ENCODE measurements at places on chromosomes 4 and X.

DNA sequence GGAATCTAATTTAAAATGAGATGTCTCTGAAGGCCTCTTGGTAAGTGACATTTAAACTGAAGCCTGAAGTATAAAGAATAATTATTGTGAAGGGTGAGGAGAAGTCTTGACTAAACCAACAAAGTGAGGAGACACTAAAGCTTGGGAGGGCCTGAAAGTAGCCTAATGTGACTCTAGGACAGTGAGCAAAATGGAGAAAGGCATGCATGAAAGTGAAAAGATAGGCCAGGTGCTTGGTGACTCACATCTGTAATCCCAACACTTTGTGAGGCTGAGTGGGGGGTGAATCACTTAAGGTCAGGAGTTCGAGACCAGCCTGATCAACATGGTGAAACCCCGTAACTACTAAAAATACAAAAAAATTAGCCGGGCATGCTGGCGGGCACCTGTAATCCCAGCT lies 46.9 kb upstream of the SMARCAD1 start:
- DNase-seq = no peak

DNA sequence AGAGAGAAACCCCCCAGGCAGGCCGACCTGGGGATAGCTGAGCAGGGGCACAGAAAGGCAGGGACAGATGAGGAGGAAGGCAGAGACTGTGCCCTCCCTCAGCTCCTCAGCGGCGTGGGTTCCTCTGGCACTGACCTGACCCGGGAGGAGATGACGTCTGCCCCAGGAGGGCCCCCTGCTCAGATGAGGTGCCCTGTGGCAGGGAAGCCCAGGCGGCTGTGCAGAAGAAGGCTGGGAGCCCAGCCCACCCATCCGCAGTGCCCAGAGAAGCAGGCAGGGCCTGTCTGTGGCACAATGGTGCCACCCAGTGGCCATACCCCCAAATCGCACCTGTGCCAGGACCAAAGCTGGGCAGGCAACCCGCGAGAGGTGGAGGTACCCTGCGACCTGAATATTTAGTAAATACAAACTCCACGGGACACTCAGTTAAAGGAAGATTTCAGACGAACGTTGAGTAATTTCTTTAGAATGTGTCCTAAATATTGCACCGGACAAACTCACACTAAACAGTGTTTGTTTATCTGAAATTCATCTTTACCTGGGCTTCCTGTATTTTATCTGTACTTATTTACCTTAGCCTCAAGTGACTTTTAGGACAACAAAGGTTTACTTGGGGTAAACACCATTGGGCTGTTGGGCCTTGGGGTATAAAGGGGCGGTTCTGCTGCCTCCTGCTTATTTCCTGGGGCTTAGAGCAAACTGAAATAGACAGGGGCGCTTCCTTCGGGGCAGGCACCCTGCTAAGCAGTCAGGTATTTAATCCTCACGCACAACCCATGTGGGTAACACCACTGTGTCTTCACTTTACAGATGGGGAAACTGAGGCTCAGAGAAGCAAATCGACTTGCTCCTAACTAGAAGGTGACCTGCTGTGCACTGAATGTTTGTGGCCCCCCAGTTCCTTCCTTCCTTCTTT lies 46.5 kb upstream of the HMX1 start:
- DNase-seq = no peak

- DNase-seq = no peak
Measured at GRCh38 chr4:74950200-74950599, 17.3 kb downstream of the PARM1 start.

DNA sequence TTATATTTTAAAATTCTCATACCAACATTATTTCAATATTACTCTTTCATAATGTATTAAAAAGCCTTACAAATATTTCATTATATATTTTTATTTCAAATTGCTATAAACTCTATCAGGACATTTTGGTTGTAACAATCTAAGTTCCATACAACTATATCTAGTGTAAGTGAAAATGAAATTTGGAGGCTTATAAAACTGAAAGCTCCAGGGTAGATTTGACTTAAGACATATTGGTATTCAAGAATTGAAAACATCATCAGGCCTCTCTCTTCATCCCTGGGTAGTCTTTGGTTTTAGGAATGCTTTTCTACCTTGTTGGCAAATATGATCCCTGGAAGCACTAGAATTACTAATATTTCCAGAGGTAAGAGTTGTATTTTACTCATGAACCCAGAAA lies 342.6 kb downstream of the DTHD1 start:
- no peak for DNase-seq

GRCh38 chr4:173370130-173370476 lies 651 bp upstream of the SAP30 start:
- DNase-seq = no peak

- no peak for DNase-seq
Measured at GRCh38 chr4:30716158-30716557, 4.0 kb upstream of the PCDH7 start.

GRCh38 chr4:7607156-7607910 lies 172.6 kb upstream of the PSAPL1 start:
- DNase-seq = no peak

- DNase-seq = no peak
Measured at GRCh38 chr4:136867465-136867864, 664.8 kb downstream of the PCDH18 start.

DNA sequence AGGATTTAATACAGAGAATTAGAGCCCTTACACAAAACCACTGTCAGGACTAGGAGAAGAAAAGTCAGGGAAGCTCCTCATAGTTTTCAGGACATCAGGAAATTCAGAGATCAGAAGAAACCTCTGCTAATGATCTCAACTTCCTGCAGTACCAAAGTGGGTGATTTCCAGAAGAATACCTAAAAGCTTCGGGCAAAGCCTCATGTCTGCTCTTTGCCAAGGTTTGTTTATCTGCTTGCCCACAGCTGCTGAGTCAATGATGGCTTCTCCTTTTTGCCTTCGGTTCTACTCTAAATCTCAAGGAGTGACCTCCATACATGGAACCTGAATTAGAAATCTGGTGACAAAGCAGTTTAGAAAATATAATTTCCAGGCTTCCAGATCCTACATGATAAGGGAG lies 68.4 kb downstream of the USP38 start:
- DNase-seq = no peak

GRCh38 chrX:130704053-130705038 lies 198.7 kb downstream of the ENOX2 start:
- DNase-seq = no peak

DNA sequence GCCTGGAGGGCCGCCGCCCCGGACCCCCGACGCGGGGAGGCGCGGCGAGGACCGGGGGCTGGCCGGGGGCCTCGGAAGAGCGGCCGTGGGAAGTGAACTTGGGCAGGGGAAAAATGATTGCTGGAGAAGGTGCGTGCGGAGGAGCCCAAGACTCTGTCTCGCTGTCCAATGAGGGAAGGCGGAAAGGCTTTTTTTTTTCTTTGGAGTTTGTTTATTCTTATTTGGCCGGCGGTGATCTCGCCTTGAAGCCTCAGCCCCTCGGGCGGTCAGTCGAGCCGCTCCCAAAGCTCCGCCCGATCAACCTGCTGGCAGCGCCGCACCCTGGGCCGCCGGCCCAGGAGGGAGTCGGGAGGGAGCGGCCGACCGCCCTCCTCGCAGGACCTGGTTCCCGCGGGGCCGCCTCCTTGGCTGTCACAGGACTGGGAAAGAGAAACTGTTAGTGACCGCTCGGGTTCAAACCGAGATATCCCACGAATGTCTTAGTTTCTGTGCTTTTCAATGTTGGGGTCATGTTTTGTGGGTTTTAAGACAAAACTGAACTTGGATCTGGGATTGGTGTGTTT lies 2.5 kb downstream of the CPEB2 start:
- DNase-seq = no peak

DNA sequence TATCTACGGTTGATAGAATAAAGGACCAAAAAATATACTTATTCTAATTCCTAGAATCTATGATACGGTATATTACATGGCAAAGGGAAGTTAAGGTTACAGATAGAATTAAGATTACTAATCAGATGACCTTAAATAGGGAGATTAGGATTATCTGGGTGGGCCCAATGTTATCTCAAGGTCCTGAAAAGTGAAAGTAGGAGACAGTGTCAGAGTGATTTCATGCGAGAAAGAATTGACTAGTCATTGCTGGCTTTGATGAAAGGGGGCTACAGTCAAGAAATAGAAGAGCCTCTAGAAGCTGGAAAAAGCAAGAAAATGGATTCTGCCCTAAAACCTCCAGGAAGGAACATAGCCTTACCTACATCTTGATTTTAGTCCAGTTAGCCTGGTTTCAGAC lies 176.9 kb upstream of the PPP1R2C start:
- DNase-seq = no peak

DNA sequence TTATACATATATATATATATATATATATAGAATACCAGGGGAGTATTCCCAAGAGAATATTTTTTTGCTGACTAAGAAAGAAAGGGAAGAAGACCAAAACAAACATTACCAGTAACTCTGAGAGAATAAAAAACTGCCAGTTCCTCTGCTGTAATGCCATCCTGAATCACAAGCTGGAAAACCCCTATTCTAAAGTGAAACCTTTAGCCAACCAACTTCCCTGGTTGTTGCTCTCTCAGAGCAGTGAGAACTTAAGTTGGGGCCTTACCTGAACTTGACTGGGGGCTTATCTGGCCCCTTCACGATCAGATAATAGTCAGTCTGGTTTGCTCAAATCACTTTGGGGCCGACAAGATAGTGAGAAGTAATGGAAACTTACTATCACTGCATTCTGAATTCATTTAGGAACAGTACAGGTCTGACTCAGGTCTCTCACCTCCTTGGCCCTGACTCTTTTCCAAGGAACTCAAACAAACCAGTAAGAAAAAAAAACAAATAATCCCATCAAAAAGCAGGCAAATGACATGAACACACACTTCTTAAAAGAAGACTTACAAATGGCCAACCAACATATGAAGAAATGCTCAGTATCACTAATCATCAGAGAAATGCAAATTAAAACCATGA lies 62.5 kb downstream of the CD40LG start:
- no peak for DNase-seq

GRCh38 chr4:57182132-57182874 lies 72.1 kb upstream of the IGFBP7 start:
- DNase-seq = no peak

- no peak for DNase-seq
Measured at GRCh38 chr4:146943691-146944375, 1.8 kb downstream of the TTC29 start.

DNA sequence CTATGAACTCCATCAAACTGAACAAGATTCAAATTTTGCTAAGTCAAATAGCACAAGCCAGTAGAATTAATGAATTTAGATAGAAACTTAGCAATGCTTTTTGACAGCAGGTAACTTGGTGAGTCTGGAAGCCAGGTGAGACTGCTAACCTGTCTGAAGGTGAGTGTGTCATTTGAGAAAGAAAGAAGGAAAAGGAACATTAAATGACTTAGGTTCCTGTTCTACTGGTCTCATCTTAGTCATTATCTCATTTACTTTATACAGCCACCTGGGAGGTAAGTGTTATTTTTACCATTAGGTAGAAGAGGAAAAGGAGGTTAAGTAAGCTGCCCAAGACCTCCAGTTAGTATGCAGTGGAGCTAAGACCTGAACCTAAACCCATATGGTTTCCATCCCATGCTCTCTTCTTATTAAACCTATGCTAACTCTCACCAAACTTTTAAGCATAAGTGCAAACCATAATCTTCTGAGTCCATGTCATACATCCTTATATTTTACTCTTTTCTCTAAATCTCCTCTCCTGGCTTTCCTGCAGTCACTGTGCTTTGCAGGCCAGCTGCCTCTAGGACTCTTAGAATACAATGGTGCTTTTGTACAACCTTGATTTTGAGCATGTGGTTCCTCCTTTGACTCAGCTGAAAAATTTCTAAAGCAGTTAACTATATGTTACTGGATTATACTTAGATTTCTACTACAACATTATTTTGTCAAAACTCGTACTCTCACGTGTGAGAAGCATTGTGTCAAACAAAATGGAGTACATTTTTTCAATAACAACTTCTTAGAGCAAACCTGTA lies 68.5 kb downstream of the ATP10D start:
- DNase-seq = no peak

DNA sequence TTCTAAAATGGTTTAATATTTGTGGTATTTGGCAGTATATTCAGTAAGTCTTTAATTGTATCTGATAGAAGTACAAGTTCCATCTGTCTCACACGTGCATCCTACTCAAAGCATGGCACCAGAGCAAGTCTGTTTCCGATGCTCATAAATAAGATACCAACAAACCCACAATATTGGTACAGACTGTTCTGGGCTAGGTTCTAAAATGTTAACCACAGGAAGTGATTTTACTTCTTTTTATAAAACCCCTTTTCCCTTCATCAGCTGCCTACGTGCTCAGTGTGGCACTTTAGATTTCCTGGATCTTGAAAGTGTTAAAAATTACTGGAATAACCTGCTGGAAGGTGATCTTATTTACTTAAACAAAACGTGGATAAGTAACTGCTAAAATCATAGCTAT lies 165.1 kb downstream of the CFAP299 start:
- no peak for DNase-seq

- DNase-seq = no peak
Measured at GRCh38 chrX:20118065-20118824, 1.5 kb upstream of the MAP7D2 start.

DNA sequence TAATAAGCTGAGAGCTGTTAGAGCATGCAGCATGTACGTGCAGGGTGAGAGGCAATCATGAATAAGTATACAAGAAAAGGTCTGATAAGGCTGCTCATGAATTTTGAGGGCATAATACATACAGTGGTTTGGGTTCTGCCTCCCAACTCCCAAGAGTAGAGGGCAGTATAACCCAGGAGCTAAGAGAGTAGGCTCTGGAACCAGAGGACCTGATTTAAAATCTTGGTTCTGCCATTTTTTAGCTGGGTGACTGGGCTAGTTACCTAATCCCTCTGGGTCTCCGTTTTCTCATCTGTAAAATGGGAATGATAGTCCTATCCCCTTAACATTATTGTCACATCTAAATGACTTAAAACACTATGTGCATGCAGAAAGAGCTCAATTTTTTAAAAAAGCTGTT lies 85.3 kb downstream of the LNX1 start:
- DNase-seq = no peak

DNA sequence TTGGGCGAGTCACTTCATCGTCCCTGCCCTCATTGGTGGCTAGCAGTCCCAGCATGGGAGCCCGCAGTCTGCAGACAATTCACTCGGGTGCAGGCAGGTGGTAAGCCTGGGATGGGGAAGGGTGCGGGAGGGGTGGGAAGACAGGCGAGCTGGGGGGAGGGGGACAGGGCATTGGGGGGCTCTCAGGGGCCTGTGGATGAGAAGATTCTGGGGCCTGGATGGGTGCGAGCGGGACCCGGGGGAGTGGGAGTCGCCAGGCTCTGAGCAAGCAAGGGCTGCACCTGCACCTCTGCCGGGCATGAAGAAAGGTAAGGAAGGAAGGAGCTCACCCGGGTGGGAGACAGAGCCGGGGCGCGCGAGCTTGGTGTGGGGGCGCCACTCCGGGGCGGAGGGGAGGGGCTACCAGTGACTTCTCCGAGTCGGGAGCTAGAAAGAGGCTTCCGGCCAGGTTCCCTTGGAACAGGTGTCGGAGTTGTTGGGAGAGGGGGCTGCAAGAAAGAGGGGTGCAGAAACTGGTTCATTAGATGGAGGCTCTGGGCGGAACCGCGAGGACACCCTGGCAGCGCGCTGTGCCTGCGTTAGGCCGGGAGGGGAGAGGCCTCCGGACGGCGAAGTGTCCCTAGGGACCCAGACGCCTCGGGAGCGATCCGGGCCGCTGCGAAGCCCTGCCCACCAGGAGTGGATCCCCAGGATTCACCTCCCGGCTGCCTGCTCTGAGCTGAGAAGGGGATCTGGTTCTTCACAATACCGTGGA lies 103.4 kb upstream of the PDLIM3 start:
- DNase-seq = no peak

- DNase-seq = no peak
Measured at GRCh38 chrX:129701624-129702069, 37.1 kb upstream of the XPNPEP2 start.

All from GM12864 (cell line).